NCI-H446 treated with DMSO at 0.1 percent for 48 hours (cell line): ENCODE measurements at places on chromosomes 11 and 22.

- DNase-seq = no peak
Measured at GRCh38 chr22:49101225-49101624, 726.4 kb downstream of the BRD1 start.

- peak; percentile 75 for DNase-seq
Measured at GRCh38 chr22:24120044-24120443, 61.2 kb upstream of the SUSD2 start.

GRCh38 chr22:45470871-45471270 is 31.8 kb upstream of the FBLN1 start:
- no peak for DNase-seq

- DNase-seq = no peak
Measured at GRCh38 chr11:102783720-102784119, 3.3 kb upstream of the MMP10 start.

DNA sequence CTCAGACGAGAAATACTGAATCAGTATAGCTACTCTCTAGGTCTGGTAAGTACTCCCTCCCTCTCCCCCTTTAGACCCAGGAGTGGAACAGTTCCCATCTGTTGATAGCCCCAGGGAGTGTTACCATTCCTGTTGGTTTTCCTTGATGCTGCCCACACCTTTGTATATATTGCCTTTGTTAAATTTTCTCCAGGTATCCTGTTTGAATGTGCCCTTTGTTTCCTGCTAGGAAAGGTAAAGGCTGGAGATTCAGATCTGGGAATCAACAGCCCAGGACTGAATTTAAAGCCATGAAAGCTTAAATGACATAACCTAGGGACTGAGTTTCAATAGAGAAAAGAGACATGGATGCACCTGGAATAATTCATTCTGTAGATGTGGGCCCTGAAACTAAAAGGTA is 68.3 kb downstream of the CCDC83 start:
- no peak for DNase-seq
